ENCODE measurements at places on chromosomes 6 and 20.

GRCh38 chr20:11912013-11912658 lies 5.6 kb upstream of the BTBD3 start:
- no peak for DNase-seq

DNA sequence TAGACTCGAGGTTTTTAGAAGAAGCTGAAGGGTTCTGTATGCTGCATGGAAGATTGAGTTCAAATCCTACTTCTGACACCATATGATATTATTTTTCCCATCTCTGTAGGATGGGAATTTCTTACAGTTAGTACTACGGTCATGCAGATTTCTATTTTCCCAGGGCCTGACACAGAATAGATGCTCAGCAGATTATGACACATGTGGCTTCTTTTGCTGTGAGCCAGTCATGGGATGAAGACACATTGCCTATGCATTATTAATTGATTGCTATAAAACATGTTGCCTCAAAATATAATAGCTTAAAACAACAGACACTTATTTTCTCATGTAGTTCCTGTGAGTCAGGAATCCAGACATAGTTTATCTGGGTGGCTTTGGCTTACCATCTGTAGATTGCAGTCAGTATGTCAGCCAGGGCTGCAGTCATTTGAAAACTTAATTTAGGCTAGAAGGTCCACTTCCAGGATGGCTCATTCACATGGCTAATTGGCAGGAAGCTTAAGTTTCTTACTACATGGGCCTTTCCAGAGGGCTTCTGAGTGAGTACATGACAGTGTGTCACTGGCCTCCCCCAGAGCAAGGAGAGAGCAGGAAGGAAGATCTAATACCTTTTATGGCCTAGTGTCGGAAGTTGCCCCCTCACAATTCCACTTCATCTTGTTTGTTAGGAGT lies 29.5 kb downstream of the TOP1 start:
- DNase-seq: no peak

- no peak for DNase-seq
Measured at GRCh38 chr6:45532721-45533210, 155.0 kb upstream of the SUPT3H start.

- no peak for DNase-seq
Measured at GRCh38 chr20:36175475-36175995, 21.0 kb downstream of the EPB41L1 start.

DNA sequence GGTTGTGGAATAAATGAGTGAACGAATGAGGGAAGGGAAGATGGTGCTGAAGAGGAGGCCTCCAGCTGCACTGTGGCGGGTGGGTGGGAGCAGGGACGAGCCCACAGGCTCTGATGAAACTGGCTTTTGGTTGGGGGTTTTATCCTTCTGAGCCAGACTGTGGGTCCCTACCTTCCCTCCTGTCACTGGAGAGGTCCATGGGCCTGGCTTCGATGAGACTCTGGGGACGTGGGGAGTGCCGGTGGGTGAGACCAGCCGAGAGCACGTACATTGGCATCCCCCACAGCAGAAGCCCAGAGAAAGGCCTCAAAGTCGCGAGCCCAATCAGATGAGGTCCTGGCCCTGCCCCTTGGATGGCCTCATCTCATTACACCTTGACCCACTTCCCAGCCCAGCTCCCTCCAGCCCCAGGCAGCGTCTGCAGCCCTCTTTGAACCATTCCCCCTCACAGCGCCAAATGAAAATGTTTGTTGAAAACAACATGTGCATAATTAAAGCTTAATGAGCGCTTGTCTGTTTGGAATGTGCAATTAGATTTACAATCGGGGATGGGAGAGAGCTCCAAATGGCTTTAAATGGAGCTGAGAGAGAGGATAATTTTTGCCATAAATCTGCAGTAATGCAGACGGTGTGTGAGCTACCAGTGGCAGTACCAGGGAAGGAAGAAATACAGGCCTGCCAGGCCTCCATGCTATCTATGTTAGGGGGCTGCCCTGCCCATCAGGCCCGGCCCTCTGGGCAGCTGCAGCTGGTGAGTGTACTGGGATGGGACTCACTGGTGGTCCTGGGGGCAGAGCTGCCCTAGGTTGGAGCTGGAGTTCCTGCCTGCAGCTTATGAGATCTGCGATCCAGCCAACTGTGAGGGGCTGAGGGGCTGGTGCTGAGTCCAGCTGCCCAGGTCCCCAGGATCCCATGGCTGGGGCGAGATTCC lies 47.2 kb downstream of the TOX2 start:
- no peak for DNase-seq

DNA sequence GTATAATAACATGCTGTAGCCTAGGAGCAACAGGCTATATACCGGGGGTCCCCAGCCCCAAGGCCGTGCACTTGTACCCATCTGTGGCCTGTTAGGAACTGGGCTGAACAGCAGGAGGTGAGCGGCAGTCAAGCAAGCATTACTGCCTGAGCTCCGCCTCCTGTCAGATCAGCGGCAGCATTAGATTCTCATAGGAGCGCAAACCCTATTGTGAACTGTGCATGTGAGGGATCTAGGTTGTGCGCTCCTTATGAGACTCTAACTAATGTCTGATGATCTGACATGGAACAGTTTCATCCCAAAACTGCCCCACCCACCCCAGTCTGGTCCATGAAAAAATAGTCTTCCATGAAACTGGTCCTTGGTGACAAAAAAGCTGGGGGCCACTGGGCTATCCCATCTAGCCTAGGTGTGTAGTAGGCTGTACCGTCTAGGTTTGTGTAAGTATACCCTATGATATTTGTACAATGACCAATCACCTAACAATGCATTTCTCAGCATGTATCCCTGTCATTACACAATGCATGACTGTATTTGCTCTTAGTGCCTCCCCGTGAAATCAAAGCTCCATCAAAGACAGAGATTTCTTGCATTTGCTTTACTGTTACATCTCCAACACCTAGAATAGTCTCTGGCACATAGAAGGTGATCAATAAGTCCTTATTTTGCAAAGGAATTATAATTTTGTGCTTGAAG lies 30.8 kb downstream of the NHSL1 start:
- DNase-seq: no peak

All from stimulated activated CD4-positive, alpha-beta T cell treated with anti-CD3 and anti-CD28 coated beads, TNF-alpha, amount 100 ng/mL, for 48 hours (primary cell).